Stimulated activated CD8-positive, alpha-beta memory T cell treated with anti-CD3 and anti-CD28 coated beads, Interleukin-4, amount 100 ng/mL, for 4 hours (primary cell): ENCODE measurements at places on chromosomes 7 and 10.

DNA sequence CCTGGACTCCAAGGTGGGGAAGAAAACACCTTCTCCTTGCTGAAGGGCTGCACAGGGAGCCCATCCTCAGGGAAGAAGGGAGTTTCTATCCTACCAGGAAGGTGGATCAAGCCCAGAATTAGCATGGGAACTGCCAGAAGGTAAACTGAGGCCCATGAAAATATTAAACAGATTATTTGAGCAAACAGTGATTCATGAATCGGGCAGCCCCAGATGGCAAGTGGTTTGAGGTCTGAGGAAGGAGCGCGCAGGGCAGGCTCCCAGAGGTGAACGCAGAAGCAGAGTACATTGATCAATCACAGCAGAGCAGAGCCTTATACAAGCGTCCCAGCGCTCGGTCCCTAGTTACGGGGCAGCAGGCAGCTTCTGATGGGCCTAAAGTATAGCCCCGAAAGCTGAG, 35.8 kb upstream of the PROSER2 start:
- DNase-seq = no peak

- no peak for DNase-seq
Observed at GRCh38 chr7:14639801-14640200, 262.8 kb downstream of the DGKB start.

DNA sequence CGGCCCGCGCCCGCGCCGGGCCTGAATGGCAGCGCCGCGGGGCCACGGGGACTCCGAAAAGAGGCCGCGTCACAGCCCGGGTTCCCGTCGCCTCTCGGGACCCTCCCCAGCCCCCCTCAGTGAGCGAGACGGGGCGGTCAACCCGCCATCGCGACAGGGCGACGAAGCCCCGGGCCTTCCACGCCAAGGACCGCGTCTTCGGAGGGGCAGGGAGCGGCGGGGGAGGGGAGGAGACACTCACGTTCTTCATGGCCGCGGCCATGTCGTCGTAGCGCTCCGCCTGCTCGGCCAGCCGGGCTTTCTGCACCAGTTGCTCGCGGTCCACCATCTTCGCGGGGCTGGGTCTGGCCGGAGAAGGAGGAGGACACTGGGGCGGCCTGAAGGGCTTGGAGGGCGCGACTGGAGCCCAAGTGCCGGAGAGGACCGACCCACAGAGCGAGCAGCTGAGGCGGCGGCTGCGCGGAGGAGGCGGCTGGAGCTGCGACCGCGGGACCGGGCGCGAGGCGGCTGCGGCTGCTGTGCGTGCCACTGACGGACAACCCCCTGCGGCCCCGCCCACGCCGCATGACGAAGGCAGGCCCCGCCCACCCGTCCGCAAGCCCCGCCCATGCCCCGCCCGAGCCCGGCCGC, at the start of gene YWHAG:
Gene YWHAG, minus strand, starts transcription at position 511 of the 630 bp plus-strand sequence. Its CDS starts 183 bp downstream, at position 328.
- peak; percentile 78 for DNase-seq

DNA sequence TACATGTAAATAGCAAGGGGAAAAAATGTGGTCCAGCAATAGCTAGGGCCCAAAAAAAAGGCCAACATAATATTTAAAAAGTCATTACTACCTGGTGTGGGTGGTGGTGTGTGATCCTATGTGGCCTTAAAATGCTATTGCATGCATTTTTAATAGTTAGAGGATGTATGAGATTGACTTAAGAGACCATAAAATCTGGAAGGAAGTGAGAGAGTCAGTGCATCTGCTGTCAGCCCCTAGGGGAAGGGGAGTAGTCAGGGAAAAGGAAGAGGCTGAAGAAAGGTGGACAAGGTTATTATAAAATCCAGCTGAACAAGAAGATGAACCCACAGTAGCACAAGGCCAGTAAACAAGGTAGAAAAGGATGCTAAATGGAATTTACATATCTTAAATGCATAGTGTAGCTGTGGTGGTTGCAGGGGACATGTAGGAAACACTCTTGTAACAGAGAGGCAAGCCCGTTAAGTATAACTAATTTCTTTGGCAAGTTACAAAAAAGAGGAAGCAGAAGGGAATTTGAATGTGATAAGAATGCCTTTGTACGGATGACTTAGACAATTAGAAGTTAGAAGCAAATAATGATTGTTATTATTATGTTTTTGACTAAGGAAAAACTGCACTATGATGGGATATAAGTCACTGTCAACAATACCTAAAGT, 11.9 kb upstream of the NDUFA5 start:
- no peak for DNase-seq

DNA sequence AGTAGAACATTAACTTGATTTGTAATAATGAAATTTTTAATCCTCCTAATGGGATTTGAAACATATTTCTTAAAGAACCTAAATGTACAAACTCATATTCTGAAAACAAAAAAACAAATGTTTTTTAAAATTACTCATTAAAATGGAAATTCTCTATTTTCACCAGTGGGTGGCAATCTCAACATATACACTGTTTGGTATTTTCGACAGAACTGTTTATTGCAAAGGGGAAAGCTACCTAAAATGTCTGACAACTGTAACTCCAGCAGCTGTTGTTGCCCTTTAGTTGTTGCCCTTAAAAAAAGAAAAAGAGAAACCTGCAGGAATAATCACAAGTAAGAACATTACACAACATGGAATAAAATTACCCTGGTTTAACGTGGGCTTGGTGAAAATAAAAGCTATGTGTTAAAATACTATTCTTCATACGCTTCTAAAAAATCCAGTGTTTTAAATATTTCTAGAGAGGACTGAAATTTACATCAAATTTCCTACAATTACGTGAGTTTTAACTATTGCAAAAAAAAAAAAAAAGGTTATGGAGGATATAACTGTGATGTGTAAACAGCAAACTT, 54.5 kb downstream of the COL1A2 start:
- no peak for DNase-seq

DNA sequence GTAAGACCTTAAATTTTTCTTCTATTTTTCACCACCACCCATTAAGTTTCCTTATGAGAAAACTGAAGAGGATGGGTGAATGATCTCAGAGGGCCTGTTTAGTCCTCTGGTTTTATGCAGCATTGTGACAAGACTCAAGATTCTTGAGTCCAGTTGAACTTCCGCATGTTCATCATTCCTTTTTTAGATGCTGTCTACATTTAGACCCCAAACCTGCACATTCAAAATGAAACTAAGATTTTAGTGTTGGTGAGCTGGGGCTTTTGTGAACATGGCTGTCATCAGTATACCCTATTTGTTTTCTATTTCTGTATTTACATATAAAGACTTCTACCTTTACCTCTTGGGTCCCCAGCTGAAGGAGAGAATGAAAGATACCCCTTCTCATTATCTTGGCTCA, 31.1 kb downstream of the NET1 start:
- no peak for DNase-seq

GRCh38 chr7:22697876-22698606, 29.0 kb upstream of the IL6 start:
- no peak for DNase-seq

DNA sequence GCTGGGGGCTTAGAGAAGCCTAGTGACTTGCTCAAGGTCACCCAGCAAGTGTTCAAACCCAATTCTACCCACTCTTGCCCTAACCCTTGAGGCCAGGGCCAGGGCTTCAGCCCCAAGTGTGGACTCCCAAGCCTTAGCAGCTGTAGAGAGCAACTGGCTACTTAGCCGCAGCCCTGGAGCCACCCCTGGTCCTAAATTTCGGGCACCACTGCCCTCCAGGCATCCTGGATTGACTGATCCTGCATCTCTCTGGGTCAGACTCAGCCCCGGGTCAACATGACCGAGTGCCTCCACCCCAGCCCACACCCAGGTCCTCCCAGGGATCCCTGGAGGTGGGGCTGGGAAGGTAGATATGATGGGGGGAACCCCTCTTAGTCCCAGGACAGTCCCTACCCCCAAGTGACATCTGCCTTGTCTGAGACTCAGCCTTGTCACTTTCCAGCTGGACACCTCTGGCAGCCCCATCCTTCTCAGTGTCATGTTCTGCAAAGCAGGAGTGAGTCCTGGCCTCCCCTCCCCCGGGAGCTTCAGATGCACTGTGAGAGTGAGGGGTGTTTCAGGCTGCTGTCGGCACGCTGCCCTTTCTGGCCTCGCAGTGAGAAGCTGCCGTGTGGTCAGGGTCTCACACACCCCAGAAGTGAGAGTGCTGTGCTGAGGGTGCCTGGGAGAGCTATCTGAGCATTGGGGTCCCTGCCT, 89.8 kb downstream of the ZMIZ1 start:
- no peak for DNase-seq

DNA sequence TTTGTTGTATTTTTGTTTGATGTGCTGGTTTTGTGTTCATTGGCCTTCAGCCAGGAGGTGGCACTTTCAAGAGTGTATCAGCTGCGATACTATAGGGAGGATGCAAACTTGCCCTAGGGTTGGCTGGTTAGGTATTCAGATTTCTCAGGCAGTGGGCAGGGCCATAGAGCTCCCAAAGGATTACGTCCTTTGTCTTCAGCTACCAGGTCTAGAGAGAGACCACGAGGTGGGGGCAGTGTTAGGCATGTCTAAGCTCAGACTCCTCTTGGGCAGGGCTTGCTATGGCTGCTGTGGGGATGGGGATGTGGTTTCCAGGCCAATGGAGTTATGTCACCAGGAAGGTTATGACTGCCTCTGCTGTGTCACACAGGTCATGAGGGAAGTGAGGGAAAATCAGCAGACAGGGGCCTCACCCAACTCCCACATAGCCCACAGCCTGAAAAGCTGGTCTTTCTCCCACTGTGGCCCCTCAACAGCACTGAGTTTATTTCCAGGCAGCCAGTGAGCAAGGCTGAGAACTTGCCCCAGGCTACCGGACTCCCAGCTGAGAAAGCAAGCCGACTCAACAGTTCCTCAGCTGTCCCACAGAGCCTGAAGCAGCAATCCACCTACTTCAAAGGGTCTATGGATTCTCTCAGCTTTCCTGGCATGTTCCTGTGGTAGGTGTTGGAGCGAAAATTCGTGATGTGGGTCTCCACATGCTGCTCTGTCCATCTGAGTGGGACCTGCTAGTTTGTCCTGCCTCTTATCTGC, 227.4 kb upstream of the COBL start:
- no peak for DNase-seq
